PC-9 (cell line): ENCODE measurements at places on chromosomes 12 and 14.

- H3K4me3 ChIP-seq: no peak overlapping the region
- H3K4me1 ChIP-seq: no peaks in the 10 kb centered on the region
- no peaks in the 10 kb centered on the region for H3K36me3 ChIP-seq
- no peak overlapping the region for H3K27ac ChIP-seq
- peaks cover 71% of the 10 kb centered on the region for H3K27me3 ChIP-seq
- DNase-seq: no peak
Observed at GRCh38 chr14:69560826-69561225, 13.8 kb downstream of the CCDC177 start.

DNA sequence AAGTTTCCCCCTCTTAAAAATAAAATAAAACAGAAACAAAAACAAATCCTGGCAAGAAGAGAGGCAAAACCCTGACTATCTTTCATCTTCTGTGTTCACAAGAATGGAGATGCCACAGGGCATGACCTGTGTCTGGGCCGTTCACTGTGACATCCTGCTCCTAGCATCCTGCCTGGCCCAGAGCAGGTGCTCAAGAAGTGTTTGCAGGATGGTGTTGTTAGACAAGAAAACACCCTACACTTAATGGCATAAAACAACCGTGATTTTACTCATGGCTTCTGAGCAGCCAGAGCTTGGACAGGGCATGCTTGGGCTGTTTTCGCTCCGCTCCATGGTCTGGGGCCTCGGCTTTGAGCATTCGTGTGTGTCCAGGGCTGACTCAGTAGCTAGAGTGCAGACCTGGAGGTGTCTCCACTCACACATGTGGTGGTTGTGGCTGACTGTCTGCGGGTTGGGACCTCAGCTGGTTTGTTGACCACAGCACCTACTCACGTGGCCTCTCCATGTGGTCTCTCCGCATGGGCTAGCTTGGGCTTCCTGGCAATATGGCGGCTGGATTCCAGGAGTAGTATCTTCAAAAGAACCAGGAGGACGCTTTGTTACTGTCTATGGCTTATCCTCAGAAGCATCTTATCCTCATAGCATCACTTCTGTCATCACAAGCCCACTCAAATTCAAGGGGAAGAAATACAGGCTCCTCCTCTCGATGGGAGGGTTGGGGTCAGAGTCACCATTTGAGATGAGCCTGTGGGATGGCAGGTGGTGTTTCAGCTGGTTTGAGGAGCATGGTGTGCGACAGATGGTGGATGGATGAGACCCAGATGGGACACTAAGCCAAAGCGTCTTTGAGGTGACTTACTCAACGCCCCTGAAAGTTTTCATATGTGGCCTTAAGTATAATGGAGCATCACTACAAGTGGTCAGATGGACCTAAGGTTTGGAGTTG, 33.2 kb upstream of the FZD10 start:
- no peaks in the 10 kb centered on the region for H3K36me3 ChIP-seq
- DNase-seq: no peak
- no peaks in the 10 kb centered on the region for H3K4me1 ChIP-seq
- H3K4me3 ChIP-seq: no peak overlapping the region

DNA sequence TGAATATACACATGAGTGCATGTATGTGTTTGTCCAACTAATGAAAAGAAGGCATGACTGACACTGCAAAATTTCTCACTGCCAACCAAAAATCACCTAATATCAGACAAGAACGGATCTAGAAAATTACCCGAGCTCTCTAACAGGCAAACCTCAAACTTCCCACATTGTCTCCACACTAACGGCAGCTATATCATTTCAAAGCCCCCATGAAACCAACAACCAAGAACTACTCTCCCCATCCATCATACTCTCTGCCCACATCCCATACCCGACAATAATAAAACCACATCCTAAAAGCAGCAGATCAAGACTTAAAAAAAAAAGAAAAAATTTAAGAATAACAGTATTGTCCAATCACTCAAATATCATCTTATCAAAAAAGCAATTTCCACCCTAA, 227.1 kb downstream of the CEP128 start:
- no peaks in the 10 kb centered on the region for H3K36me3 ChIP-seq
- H3K27me3 ChIP-seq: no peaks in the 10 kb centered on the region
- H3K4me3 ChIP-seq: no peak overlapping the region
- DNase-seq: no peak

DNA sequence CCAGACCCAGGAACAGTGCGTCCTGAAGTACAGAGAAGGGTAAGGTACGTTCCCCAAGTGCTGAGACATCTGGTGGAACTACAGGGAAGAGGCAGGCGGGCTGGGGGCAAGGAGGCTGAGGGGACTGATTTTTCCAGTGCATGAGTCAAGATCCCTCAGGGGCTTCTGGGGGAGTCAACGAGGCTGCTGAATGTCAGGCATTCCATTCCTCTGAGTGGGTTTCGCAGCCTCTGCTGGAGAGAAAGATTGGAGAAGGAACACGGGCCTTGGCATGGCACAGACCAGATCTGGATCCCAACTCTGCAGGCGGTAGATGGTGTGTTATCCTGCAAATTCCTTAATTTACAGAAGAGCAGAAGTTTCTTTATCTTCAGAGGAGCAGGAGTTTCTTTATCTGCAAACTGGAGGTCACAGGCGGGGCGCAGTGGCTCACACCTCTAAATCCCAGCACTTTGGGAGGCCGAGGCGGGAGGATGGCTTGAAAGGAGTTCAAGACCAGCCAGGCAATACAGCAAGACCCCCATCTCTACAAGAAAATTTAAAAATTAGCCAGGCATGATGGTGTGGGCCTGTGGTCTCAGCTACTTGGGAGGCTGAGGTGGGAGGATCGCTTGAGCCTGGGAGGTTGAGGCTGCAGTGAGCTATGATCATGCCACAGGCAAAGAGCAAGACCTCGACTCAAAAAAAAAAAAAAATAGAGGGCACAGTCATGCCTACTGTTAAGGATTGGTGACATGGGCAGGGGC, 132.6 kb upstream of the MAP1LC3B2 start:
- peaks cover 52% of the 10 kb centered on the region for H3K4me1 ChIP-seq
- no peaks in the 10 kb centered on the region for H3K27me3 ChIP-seq
- peak; percentile 97 for DNase-seq
- H3K4me3 ChIP-seq: peak overlapping the region; percentile 42; the same call in 1 of the 2 replicates
- no peaks in the 10 kb centered on the region for H3K36me3 ChIP-seq
- H3K27ac ChIP-seq: peak overlapping the region; percentile 91

GRCh38 chr12:105960319-105961083, 178.3 kb downstream of the NUAK1 start:
- H3K36me3 ChIP-seq: no peaks in the 10 kb centered on the region
- peaks cover 21% of the 10 kb centered on the region for H3K4me1 ChIP-seq
- H3K27ac ChIP-seq: 0 out of 2 replicates have a peak overlapping the region, but pooled peaks have one; percentile 11

- H3K4me1 ChIP-seq: no peaks in the 10 kb centered on the region; the same call in 1 of the 2 replicates
- H3K27ac ChIP-seq: no peak overlapping the region
- DNase-seq: no peak
- no peaks in the 10 kb centered on the region for H3K27me3 ChIP-seq
Observed at GRCh38 chr14:88170333-88170732, 152.7 kb downstream of the KCNK10 start.

DNA sequence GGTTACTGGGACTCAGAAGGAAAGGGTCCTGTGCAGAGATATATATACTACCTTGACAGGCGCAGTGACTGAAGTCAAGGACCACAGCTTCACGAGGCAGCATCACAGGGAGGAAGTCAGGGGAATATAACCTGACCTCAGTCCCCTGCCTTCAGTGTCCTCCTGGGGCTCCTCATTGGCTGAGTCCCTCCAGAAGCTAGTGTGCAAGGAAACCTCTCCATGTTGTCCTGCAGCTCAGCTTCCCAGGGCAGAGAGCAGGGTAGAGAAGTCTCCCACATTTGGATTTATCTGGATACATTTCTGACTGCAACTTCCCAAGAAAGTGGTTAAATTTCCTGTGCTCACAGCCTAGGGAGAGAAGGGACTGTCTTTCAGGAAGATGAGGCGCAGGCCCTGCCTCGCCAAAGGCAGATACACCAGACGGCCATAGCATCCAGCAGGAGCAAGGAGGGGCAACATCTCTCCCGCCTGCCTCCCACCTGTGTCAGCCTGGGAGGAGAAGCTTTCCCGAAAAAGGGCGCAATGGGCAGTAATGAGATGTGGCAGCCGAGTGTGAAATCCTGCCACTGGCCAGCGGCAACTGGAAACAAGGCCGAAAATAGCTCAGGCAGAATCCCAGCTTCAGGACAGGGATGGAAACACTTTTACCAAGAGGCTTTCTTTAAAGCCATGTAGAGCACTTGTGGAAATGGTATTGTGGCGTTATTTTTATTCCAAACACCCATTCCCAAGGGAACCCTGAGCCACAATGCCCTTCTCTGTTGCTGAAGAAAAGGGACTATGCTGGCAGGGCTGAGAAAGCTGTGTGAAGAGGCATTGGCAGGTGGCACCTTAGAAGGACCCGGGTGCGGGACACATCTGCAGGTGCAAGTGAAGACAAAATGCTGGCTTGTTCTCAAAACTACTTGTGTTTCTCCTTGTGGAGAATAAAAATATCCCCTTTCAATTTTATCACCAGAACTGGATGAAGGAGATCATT, 54.9 kb upstream of the HIF1A start:
- no peaks in the 10 kb centered on the region for H3K4me1 ChIP-seq
- H3K27me3 ChIP-seq: no peaks in the 10 kb centered on the region
- no peaks in the 10 kb centered on the region for H3K36me3 ChIP-seq
- no peak overlapping the region for H3K4me3 ChIP-seq
- H3K27ac ChIP-seq: no peak overlapping the region

DNA sequence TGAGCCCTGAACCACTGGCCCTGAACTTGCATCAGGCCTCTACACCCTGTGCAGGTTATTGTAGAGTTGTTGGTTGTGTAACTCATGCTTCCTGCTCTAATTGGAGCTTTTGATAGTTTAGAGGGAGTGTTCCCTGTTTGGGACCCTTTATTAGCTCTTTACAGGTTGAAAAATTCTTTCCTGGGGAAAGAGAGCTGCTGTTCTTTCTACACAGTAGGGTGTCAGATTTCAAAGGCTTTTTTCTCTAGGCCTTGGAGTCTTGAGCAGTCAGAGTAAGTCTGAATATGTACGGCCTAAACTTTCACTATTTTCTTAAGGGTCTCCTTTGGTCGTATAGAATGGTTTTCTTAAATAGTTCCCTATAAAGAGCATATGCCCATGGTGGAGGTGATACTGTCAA, 60.8 kb upstream of the NEDD1 start:
- H3K4me3 ChIP-seq: no peak overlapping the region
- no peak for DNase-seq
- no peaks in the 10 kb centered on the region for H3K4me1 ChIP-seq
- no peaks in the 10 kb centered on the region for H3K27me3 ChIP-seq

DNA sequence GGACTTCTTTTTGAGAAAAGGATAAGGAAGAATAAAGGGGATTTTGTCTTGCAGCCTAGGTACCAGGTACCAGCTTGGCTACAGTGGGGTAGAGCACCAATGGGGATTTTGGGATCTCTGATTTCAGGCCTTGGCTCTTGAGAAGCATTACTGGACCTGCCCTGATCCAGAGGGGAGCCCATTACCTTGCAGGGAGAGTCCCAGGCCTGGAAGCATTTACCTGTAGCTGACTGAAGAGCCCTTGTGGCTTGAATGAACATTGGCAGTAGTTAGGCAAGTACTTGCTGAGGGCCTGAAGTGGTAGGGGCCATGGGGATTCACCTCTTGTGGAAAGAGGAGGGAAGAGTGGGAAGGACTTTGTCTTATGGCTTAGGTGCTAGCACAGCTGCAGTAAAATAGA, 308.2 kb upstream of the FBXO33 start:
- H3K4me3 ChIP-seq: no peak overlapping the region
- no peaks in the 10 kb centered on the region for H3K27me3 ChIP-seq
- H3K27ac ChIP-seq: no peak overlapping the region
- H3K36me3 ChIP-seq: no peaks in the 10 kb centered on the region
- no peaks in the 10 kb centered on the region for H3K4me1 ChIP-seq

GRCh38 chr14:67908052-67908754, 88.6 kb downstream of the RAD51B start:
- H3K27me3 ChIP-seq: no peaks in the 10 kb centered on the region
- DNase-seq: no peak
- no peaks in the 10 kb centered on the region for H3K36me3 ChIP-seq
- H3K4me1 ChIP-seq: no peaks in the 10 kb centered on the region
- H3K4me3 ChIP-seq: no peak overlapping the region

- no peaks in the 10 kb centered on the region for H3K36me3 ChIP-seq
- no peaks in the 10 kb centered on the region for H3K27me3 ChIP-seq
- no peak overlapping the region for H3K4me3 ChIP-seq
- no peaks in the 10 kb centered on the region for H3K4me1 ChIP-seq
- no peak overlapping the region for H3K27ac ChIP-seq
- DNase-seq: no peak
Observed at GRCh38 chr14:56026506-56026905, 91.7 kb upstream of the PELI2 start.

DNA sequence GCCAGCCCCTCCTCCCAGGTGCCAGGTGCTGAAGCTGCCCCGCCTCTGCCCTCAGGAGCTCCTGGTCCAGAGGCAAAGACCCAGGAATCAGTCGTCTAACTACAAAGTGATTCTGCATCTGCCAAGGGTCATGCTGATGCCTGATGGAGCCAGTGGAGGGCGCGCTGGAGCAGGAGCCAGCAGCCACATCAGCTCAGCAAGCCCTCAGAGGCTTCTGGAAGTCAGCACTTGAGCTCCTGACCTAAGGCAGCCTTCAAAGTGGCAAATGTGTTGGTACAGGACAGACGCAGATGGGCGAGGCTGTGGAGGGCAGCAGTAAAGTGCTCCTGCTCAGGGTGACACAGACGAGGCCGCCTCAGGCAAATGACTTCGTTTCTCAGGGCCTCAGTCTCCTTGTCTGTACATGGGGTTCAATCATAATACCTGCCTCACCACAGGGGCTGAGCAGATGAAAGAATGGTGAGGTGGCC, 10.9 kb downstream of the C12orf43 start:
- H3K27ac ChIP-seq: no peak overlapping the region
- no peak overlapping the region for H3K4me3 ChIP-seq
- no peaks in the 10 kb centered on the region for H3K27me3 ChIP-seq
- peaks cover 13% of the 10 kb centered on the region; the same call in 1 of the 2 replicates for H3K36me3 ChIP-seq

GRCh38 chr14:31269634-31270195, 62.1 kb upstream of the HECTD1 start:
- DNase-seq: no peak
- H3K4me3 ChIP-seq: no peak overlapping the region
- H3K27me3 ChIP-seq: no peaks in the 10 kb centered on the region
- H3K4me1 ChIP-seq: peaks cover 17% of the 10 kb centered on the region
- no peaks in the 10 kb centered on the region for H3K36me3 ChIP-seq

DNA sequence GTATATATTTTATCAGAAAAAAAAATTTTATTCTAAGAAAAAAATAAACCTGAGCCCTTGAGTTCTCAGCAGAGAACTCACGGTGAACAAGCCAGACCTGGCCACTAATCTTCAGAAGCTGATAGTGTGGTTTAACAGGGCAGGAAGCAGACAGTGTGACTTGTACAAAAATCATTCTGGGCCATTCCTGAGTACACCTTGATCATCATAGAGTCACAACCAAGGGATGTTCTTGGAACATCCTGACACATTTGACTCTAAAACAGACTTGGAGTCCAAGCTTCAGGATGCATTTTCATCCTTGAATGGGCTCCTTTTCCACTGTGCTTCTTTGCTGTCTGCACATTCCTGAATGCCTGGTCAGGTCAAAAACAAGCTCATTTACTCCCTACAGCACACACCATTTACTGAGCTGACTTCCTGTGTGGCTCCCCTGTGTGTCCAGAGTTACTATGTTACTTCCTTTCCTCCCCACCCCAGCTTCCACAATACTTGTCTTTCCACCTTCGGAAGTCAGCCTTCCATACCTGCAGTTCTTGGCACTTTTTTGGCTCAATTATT, 112.0 kb downstream of the ANO6 start:
- H3K27ac ChIP-seq: no peak overlapping the region
- no peaks in the 10 kb centered on the region for H3K4me1 ChIP-seq
- H3K4me3 ChIP-seq: no peak overlapping the region
- H3K27me3 ChIP-seq: no peaks in the 10 kb centered on the region
- no peak for DNase-seq
